Uterine smooth muscle cell (primary cell): ENCODE measurements at places on chromosomes 12 and 14. TPM values are rescaled to one million over a fixed set of nuclear protein-coding genes. Genes with fewer than 3 reads are reported as not detected.

The APOLD1 gene
- total RNA-seq, result 9.0 and 13.2 TPM in 2 replicates

The SGPP1 gene
- 38.0 and 43.4 TPM in 2 replicates for total RNA-seq

The SERPINA9 gene
- total RNA-seq, result not detected in 2 replicates

The C12orf42 gene
- not detected in 2 replicates for total RNA-seq

The MYH6 gene
- total RNA-seq, result not detected in 2 replicates

The CNTN1 gene
- total RNA-seq, result 16.2 and 30.8 TPM in 2 replicates

The PLCZ1 gene
- not detected in 2 replicates for total RNA-seq

The FAM222A gene
- 0.11 and 0.37 TPM in 2 replicates for total RNA-seq

The PRH2 gene
- total RNA-seq, result 0.22 and 0.50 TPM in 2 replicates
